ENCODE measurements at places on chromosomes 6 and 20.
A peak's percentile ranks its signal among the peaks of the same experiment; 100 is the strongest.

DNA sequence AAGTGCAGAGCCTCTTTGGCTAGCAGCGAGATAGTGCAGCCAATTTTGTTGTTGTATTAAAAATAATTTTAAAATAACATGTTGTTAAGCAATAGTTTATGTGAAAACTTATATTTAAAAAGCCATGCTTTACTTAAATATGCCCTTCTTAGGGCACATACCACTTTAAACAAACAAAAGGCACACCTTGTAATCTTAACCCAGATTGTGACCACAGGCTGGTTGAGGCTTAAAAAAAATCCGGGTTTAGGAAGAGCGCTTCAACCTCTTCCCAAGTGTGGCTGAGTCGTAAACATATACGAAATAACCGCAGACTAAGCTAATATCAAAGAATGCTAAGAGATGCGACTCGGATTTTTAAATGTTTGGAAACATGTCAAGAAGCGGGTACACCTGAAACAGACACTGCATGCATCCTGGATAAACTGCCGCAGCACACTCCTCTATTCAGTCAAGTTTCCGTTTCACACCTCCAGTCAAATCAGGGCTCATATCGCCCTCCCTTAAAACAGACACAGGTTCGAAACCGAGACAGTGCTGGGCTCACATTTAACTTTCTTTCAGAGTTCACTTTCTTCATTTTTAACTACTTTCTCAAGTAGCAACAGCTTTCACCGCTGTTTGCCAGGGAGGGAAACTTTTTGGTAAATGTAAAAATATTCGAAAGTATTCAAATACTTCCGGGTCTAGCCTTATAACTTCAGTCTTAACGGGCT lies 1.5 kb downstream of the DEK start:
- no peak for DNase-seq

DNA sequence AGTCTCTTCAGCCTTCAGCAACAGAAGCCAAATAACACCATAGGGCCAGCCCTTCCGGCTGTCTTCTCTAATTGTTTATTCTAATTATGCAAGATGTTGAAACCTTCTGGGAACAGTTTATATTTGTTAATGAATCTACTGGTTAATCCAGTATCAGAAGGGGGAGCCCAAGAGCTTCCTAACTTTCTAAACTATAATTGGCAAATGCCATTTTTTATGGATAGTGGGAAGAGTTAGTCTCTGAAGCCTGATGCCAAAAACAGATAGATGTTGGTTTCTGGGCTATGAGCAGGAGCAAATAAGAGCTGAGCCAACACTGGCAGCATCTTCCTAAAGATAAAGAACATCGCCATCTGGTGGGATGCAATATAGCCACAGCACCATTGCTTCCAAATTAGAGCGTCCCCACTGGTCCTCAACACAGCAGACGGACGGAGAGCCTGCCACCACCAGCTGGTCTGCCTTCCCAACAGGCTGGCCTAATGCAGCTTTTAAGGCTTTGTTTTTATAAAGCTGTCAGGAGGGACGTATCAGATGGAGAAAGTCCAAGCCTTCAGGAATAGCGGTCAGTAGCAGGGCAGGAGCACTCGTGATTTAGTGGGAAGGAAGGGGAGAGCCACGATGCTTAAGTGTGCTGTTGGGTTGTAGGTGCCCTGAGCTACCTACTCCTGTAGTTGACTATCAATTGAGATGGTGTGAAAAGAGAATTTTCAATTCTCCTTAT lies 118.8 kb downstream of the RALGAPA2 start:
- no peak for DNase-seq

- DNase-seq = no peak
Measured at GRCh38 chr20:412081-412480, 4.0 kb downstream of the RBCK1 start.

DNA sequence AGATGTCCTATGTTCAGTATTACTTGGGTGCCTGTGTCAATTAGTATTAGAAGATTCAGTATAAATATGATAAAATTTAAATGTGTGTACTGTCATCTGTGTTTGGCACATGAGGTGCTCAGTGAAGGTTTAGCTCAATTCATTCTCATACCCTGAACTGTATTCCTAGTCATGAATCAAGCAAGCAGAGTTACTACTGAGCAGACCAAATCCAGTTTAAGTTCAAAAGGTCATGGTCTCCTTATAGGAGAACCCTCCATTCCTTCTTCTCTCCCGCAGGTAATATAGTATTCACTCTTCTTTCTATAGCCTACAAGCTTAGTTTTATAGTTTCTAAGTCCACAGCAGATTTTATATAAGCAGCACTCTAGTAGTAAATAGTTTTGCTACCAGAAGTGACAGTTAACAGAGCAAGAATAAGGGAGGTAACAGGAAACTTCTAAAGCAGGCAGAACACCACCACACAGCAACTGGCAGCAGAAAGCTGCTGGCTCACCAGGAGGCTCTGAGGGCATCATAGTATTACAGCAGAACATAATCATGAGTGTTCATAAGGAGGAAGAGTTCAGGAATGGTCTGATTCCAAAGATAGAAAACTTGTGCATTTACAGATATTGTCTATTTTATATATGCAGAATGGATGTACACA lies 133.2 kb downstream of the SLC16A10 start:
- no peak for DNase-seq

- DNase-seq = no peak
Measured at GRCh38 chr6:5946701-5947100, 60.0 kb downstream of the NRN1 start.

- DNase-seq = no peak
Measured at GRCh38 chr20:46071573-46071972, 18.2 kb downstream of the NCOA5 start.

DNA sequence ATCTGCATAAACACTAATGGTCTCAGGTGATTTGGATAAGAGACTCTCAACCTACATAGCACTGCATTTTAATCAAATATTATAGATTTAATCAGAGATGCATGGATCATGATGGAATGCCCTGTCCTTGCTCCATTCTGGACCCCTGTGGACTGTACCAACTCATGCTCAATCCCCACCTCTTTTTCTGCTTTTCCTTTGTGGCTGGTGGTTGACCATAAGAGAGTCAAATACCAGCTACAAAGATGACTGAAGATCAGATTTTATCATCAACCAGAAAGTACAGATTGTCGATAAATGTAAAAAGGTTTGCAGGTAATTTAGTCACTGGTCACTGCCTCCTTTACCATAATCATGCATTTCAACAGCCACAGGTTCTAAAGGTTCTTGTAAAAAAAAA lies 116.2 kb downstream of the ME1 start:
- no peak for DNase-seq

- DNase-seq = no peak
Measured at GRCh38 chr6:53361549-53362031, 12.8 kb upstream of the ELOVL5 start.

DNA sequence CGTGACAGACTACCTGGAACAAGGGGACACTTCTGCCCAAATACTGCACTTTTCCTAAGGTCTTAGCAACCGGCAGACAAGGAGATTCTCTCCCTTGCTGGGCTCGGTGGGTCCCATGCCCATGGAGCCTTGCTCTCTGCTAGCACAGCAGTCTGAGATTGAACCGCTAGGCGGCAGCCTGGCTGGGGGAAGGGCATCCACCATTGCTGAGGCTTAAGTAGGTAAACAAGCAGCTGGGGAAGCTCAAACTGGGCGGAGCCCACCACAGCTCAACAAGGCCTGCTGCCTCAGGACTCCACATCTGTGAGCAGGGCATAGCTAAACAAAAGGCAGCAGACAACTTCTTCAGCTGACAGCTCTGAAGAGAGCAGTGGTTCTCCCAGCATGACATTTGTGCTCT lies 87.8 kb upstream of the ASCC3 start:
- DNase-seq = no peak

- DNase-seq = no peak
Measured at GRCh38 chr6:131976545-131977061, 25.4 kb upstream of the CCN2 start.

DNA sequence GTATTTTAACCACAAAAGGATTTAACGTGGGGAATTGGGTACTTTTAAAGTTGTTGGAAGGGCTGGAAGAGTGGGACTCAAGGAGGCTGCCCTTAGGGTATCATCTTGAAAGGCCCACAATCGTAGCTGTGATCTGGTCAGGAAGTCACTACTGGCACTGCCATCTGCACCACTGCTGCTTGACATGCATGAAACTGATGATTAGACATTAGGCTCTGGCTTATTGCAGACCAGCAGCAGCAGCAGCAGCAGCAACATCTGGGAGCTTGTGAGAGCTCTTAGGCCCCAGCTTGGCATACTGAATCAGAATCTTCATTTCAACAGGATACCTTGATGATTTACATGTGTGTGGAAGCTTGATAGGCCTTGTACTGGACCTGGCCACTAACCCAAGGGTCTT lies 68.6 kb downstream of the PHF20 start:
- no peak for DNase-seq

- DNase-seq = no peak
Measured at GRCh38 chr20:2794202-2794748, 6.2 kb downstream of the CPXM1 start.

DNA sequence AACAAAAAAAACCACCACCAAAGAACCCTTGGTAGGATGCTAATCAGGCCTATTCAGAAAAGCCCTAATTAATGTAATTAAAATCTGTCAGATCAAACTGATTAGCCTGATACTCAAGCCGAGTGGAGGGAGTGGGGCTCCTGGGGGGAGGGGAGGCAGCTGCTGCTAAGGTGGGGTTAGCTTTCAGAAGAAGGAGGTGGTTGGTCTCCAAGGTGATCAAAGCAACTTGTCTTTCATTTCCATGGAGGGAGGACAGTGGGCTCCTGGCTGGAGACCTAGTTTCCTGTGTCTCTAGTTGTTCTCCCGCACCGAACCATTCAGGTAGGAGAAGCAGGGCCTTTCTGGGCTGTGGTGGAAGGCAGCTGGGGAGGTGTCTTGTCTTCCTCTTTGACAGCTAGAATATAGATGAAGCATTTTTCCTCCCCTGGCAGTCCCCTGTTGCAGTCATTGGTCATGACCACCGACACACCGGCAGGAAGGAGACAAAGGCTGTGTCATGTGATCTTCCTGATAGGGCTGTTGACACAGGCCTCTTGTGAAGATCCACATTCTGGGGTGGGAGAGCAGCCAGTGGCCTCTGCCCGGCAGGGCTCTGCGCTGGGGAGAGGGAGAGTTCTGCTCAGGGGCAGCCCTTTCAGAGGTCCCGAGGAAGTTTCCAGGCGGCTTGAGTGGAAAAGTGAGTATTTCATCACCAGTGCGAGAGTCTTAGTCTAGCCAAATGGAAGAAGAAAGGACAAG lies 39.9 kb upstream of the PRDM1 start:
- no peak for DNase-seq

DNA sequence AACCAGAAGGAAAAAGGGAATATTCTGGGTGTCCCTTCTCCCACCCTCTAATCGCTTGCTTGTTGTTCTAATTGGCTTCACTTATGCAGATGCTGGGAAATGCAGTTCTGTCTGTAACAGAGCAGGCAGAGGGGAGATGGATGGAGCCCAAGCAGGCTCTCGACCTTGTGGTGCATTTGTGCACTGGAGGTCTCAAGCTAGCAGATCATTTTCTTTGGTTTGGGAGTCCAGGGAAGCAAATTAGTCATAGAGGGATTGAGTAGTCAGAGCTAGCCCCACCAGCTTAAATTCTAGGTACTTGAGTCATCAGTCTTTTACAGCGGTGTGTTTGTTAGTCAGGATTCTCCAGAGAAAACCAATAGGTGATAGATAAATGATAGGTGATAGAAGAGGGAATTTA lies 234.7 kb upstream of the ECI2 start:
- DNase-seq = no peak

DNA sequence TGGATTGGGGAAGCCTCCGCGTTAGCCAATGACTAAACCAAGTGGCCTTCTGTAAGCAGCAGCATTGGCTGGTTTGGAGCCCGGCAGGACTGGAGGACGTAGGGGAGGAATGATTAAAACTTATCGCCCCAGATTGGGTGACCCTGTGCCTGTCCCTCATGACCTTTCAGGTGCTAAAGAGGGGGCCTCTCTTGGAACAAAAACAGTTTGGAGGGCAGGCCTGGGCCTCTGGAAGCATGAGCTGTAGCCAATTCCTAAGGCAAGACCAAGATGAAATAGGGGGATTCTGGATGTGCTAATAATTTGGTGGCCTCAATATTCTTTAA lies 1.4 kb downstream of the GMPR start:
- DNase-seq = no peak

- no peak for DNase-seq
Measured at GRCh38 chr6:98823428-98824161, 10.8 kb upstream of the POU3F2 start.

GRCh38 chr6:112342511-112342910 lies 4.6 kb upstream of the RFPL4B start:
- no peak for DNase-seq

- DNase-seq = peak; percentile 73
Measured at GRCh38 chr6:43771858-43772680, 2.1 kb downstream of the VEGFA start.

DNA sequence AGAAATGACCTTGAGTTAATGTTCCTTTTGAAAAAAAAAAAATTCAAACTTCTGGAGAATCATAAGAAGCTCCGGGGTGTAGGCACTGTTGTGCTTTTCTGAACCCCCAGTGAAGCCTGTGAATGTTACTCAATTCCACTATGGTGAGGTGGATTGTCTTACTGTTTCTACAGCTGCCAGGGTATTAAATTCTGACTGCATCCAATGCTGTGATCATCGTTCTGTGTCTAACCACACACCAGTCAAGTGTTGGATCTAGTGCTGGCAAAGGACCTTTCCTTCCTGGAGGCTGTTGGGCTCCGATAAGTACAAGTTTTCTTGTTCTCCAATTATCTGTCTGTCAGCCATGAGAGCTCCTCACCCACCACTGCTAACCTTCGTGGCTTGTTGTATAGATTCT lies 162.0 kb upstream of the EPHA7 start:
- no peak for DNase-seq

GRCh38 chr6:150632785-150633485 lies 33.2 kb downstream of the PLEKHG1 start:
- no peak for DNase-seq

DNA sequence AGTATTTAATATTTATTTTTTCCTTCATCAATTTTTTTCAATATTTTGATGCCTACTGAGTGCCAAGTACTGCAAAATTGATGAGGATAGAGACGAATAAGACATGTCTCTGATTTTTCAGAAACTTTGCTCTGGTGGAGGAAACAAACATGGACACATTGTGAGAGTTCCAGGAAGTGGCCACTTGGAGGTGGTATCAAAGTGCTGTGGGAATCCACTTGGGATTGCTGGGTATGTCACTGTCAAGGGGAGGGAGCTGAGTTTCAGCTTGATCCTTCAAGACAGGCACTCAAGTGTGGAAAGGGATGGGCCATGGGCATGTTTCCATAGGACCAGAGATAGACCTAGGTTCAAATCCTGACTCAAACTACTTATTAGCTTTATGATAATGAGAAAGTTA lies 24.5 kb upstream of the ABCC10 start:
- no peak for DNase-seq

- DNase-seq = no peak
Measured at GRCh38 chr6:94377835-94378234, 958.5 kb upstream of the EPHA7 start.

All from right lobe of liver (tissue), 6 donors.